ENCODE measurements at places on chromosomes 12 and 14.

DNA sequence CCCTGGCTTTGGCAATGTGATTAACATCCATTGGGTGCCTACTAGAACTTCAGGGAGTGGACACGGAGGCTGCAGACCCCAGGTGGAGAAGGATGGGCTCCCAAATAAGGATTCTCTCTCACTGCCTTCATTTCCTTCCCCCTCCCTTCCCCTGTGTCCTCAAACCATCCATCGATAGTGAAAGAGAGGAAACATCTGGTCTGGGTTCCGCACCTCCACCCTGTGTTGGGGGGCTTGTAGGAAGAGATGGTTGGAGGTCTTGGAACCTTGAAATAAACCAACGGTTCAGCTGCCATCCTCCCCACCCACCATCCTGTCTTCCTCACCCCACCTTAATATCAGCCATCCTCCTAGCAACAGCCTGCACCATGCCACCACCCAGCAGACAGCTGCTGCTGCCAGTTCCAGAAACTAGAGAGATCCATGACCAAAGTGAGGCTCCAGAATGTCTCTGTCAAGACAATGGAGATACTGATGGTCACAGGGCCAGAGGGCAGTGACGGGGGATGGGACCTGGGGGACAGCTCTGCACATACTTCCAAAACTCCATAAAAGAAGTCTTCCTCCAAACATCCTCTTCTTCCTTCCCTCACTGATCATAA is 153.1 kb upstream of the CCND2 start:
- peak; percentile 60 for DNase-seq

GRCh38 chr14:23896609-23897153 is 56.9 kb upstream of the DHRS4 start:
- no peak for DNase-seq

- no peak for DNase-seq
These were observed 46.2 kb upstream of the MED13L start for GRCh38 chr12:116323406-116324386.

GRCh38 chr14:81348061-81348460 is 52.1 kb downstream of the STON2 start:
- DNase-seq = no peak

- DNase-seq = no peak
These were observed 31.2 kb downstream of the FIGNL2 start for GRCh38 chr12:51817027-51817953.

DNA sequence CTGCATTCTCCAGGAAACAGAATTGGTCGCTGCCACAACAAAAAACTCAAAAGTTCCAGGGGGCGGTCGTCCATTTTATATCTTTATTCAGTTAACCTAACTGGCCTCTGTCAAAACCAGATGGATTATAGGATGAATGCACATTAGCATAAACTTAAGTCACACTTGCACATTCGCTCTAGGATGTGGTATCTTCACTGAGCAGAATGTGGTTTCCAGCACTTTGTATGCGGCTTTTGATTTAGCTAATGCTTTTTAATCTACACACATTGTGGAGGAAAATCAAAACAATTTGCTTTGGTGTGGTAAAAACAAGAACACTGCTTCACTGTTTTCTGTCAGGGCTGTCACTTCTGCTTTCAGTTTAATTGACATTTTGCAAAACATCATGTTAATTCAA is 4.5 kb downstream of the TAS2R50 start:
- no peak for DNase-seq

DNA sequence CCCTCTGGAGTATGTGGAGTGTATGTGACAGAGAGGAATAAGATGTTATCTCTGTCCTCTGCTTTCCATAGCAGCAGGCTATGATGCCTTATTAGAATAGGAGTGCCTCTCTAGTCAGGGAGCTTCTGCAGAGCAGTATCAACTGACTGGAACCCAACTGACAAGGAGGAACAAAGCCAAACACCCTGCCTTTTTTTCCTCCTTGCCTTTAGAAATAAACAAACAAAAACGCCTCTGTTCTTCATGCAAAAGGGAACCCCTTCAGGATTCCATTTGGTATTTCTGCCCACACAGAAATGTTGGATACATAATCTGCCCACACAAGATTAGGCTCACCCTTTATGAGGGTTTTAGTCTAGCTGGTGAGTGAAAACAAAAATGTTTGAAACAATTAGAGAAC is 50.3 kb downstream of the VRK1 start:
- DNase-seq = no peak

DNA sequence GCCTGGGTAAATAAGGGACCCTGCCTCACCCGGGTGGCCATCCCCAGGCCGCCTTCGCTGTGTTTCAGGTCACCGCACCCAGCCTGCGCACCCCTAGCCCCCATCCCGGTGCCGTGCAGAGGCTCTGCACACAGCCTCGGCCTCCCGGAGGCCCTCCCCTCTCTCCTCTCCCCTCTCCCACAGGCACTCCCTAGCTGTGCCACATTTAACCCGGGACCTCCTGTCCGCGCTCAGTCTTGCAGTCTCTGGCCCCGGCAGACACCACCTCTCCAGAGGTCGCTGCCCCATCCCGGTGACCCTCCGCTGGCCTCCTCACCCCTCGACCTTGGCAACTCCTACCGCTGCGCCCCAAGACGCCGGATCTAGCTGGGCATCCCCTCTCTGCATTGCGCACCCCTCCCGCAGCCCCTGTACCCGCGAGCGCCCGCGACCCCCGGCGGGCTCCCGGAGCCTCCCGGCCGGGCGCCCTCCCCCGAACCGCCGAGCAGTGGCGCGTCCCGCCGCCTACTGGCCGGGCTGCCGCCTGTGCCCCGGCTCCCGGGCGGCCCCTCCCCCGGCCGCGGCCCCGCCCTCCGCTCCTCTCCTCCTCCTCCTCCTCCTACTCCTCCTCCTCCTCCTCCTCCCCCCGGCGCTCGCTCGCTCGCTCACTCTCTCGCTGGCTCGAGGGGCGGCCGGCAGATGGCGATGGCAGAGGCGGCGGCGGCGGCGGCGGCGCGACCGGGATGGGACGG is 120.7 kb downstream of the AACS start:
- peak; percentile 83 for DNase-seq

GRCh38 chr14:81341781-81342180 is 58.3 kb downstream of the STON2 start:
- no peak for DNase-seq

DNA sequence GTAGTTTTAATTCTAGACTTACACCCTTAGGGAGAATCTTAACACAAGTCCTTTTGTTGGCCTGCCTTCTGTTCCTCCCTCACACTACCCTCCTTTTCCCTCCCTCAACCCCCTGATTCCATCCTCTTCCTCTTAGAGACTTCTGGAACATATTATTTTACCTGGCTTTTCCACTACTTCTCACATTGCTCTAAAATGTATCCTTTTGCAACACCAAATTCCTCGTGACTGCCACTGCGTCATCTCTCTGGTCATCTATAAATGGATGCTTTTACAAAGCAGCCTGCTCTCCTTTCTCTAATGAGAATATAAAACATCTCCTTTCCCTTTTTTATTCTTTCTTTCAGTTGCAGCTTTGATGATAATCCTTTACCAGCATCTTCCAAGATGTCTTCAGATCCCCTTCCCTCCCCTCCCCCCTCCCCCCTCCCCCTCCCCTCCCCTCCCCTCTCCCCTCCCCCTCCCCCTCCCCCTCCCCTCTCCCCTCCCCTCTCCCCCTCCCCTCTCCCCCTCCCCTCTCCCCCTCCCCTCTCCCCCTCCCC is 93.6 kb downstream of the DIP2B start:
- DNase-seq = no peak

GRCh38 chr12:93055221-93055620 is 126.1 kb upstream of the EEA1 start:
- no peak for DNase-seq

GRCh38 chr12:69105101-69105962 is 134.0 kb upstream of the CPSF6 start:
- DNase-seq = no peak

DNA sequence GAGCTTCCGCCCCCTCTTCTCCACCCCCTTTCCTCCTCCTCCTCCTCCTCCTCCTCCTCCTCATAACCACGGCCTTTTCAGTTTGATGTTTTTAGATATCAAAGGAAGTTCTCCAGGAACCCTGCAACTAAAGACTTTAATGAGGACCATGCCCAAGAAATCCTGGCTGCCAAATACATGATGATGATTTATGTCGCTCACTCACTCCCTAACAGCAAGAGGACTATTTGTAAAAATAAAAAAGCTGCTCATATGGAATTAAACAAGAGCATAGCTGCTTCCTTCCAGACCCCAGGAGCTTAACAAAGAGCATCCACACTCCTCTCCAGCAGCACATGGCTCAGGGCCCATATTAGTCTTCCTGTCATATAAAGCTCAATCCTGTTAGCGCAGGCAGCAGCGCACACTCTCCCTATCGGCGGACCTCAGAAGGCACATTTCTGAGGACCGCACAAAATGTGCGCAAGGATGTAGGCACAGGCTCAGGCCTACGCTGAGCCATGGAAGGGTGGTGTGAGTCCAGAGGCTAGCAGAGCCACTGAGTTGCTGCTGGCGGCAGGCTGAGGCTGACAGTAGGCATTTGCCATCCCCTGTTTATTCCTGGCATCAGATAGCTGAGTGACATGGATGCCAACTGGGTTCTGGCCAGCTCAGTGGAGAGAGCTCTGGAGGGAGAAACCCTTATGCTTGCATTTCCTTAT is 232.8 kb downstream of the MSRB3 start:
- DNase-seq = peak; percentile 74

- no peak for DNase-seq
These were observed 31.7 kb downstream of the RASAL1 start for GRCh38 chr12:113103756-113104450.

DNA sequence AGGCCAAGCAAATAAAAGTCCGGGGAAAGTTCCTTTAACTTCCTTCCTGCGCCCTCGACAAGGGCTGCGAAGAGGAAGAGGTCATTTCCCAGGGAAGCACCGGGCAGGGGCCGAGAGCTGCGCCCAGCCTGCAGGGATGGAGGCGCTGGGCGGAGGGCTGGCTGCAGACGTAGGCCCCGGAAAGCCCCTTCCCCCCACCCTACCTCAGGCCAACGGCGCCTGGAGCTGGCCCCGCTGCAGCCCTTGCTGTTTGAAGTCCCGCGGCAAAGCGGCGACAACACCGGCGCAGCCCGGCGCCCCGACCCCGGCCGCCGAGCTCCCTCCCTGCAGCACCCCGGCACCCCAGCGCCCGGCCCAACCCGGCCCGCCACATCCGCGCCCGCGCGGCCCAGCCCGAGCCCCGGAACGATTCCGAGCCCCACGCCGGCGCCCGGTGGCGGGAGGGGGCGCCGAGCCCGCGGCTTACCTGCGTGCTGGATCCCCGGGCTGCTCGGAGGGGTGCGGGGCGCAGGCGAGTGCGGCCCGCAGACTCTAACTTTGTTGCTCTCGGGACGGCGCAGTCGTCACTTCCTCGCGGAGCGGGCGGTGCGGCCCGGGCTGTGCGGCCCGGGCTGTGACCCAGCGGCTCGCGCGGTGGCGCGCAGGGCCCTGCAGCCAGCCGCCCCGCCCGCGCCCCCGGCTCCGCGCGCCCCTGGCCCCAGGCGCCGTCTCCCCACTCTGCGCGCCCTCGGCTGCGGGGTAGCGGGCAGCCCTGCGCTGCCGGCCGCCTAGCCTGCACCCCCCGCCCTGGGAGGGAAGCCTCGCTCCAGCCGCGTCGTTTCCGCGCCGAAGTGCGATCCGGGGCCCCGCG is 64.8 kb upstream of the PTGR2 start:
- DNase-seq = peak; percentile 78

- DNase-seq = no peak
These were observed 273.7 kb downstream of the SLC6A15 start for GRCh38 chr12:84638811-84639368.

DNA sequence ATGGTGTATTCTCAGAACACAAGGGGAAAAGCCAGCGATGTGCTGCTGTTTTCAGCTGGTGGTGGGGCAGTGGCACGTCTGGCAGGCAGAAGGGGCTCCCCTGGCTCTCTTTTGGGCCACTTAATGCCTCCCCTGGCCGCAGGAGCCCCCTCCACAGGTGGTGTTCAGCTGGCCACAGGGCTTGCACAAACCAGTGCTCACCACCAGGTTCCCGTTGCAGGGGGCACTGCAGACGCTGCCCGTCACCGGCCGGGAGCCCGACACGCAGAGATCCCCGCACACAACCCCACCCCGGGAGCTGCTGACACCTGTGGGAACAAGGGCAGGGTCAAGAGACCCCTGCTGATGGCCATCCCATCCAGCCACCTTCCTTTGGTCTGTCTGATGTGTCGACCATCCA is 6.7 kb downstream of the KRT83 start:
- DNase-seq = no peak

GRCh38 chr12:111074965-111075364 is 154.6 kb upstream of the MYL2 start:
- no peak for DNase-seq

DNA sequence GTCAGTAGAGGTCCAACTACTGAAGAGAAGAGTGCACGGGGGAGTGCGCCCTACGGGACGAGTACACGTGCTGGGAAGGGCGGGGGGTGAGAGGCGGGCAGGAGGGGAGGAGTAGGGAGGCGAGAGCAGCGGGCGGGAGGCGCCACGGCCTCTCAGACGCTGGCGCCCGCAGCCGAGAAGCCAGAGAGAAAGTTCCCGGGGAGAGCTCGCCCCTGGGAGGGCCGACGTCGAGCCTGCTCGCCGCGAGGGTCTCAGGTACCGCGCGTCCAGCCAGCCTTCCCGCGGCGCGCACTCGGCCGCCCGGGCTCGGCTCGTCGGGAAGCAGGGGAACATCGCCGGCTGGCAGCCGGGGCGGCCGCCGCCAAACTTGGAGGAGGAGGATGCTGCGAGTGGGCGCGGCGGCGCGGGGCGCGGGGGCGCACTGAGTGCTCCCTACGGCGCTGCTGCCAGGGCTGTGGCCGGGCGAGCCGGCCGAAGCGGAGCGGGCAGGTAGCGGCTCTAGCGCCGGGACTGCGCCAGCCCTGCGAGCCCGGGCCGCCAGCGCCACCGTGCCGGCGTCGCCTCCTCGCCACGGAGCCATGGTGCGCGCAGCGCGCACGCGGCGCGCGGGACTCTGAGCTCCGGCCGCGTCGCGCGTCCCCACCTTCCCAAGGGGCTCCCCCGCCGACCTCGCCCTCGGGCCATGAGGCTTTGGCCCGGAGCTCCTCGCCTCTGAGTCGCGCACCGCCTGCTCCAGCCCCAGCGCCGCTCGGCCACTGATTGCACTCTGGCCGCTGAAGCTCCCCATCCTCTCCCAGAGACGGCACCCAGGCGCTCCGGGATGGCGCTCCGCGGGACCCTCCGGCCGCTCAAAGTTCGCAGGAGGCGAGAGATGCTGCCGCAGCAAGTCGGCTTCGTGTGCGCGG is at the start of gene SLC24A4:
Gene SLC24A4, plus strand, starts transcription at position 155 of the 905 bp plus-strand sequence. Its CDS starts 666 bp downstream, at position 821.
- peak; percentile 51 for DNase-seq

- DNase-seq = no peak
These were observed 20.4 kb downstream of the DLK1 start for GRCh38 chr14:100747021-100747586.

DNA sequence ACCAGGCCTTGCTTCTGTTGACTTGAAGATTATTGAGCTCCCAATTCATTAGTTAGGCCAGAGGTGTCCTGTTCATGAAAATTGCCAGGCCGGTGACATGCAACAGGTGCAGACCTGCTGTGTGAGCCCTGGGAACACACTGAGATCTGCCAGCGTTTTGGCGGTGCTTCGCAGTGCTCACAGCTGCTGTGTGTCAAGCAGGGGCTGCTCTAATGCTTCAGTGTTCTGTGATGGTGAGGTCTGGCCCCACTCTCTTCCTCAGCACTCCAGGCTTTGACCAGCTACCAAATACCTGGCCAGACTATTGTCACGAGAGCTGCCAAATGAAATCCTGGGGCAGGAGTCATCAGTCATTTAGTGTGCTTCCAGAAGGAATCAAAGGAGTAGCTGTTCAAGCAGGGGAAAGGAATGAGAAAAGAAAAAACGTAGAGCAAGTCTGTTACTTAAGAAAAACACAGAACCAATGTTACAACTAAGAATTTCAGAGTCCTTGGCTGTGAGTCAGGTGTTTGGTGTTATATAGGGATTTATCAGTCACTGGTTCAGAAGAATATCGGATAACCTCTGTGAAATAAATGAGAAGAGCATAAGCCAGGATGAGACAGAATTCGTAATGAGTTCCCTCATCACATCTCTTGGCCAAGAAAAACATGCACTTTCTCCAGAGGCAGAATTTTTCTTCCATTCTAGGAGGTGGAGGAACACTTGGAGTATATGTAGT is 150.8 kb downstream of the FBXL14 start:
- DNase-seq = peak; percentile 44
